ENCODE measurements at places on chromosomes 1 and 21.

DNA sequence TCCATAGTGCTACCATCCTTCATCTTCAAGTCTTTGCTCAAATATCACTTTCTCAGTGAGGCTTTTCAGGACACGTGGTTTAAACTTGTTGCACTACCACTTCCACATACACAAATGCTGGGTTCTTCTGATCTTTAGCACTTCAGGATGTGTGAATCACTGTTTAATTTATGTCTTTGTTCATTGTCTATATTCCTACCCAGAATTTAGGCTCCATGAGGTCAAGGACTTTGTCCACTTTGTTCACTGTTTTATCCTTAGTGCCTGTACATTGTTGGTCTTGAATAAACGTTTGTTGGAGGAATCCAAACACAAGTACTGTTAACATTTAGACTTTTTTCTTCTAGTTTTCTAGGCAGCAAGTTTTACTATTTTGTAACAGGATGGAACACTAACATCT is 42.6 kb upstream of the RALGPS2 start:
- no peak for DNase-seq

DNA sequence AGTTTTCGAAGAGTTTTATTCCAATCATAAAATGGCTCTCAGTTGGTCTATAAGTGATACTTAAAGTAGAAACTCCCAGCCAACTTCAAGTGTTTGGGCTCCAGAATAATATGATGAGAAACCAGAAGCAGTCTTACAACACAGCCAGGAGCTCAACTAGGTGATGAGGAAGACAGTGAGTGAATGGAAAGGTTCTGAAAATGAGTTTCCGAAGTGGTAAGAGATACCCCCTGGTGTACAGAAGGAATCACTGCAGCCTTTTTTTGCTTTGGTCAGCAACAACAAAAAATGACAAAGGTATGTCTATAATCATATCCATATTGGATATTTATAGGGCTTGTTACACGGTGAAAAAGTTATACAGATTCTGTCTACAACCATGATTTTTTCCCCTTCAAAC is 16.5 kb downstream of the KRTAP19-1 start:
- DNase-seq: peak; percentile 9

GRCh38 chr1:81114191-81114590 is 686.5 kb upstream of the ADGRL2 start:
- no peak for DNase-seq

GRCh38 chr1:91499904-91500755 is 521 bp upstream of the CDC7 start:
- DNase-seq: peak; percentile 74

DNA sequence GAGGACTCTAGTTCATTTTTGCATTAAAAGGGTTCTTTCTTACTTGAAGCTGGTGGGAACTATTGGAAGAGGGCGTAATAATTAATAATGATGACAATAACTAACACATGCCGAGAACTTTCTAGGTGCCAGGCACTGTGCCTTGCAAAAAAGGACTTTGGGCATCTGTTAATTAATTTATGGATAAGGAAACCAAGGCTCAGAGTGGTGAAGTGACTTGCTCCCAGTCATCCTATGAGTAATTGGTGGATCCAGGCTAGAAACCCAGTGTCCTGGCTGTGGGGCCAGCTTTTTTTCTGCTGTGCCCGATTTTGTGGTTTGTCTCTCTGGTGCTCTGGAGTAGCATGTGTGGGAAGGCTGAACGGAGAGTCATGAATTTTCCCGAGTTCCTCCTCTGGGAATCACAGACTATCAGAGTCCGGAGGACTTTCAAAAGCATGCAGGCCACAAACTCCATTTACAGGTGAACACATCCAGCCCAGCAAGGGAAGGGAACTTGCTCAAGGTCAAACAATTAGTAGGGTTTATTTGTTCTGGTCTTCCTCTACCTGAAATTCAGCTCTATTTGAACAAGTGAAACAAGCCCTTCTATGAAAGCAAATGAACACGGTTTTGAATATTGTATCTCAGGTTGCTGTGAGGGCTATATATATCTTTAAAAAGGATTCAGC is 23.4 kb downstream of the ROR1 start:
- no peak for DNase-seq

- DNase-seq: no peak
Measured at GRCh38 chr1:66266350-66266749, 267.6 kb upstream of the SGIP1 start.

DNA sequence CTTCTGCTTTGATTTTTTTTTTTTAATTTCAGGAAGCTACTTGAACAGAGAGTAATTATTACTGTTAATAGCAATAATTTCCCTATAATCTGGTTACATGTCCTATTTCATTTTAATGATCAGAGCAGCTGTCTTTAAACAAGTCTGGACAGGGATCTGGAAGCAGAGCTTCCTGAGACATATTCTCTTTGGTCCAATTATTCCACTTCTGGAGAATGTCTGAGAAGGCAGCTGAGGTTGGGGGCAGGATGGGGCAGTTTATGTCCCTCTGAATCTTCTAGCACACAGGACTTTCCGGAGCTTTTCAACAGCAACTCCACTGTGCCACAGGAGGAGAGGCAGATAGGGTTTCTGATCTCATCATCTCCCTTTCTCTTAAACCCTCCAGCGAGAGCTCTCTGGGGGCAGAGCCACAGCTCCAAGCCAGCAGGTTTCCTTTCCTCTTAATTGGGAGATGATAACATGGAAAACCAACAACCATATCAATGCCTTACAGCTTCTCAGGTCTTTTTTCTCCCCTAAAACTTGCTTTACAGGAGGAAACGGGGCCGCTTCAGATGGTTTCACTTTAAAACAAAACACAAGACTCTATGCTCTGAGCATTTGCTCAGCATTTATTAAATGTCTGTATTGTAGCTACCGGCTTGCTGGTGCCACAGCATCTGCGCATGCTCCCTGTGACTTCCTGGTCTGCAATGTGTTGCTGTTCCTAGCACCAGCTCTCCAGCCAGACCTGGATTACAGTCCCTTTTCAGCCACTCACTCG is 425.7 kb upstream of the USP24 start:
- DNase-seq: peak; percentile 62

DNA sequence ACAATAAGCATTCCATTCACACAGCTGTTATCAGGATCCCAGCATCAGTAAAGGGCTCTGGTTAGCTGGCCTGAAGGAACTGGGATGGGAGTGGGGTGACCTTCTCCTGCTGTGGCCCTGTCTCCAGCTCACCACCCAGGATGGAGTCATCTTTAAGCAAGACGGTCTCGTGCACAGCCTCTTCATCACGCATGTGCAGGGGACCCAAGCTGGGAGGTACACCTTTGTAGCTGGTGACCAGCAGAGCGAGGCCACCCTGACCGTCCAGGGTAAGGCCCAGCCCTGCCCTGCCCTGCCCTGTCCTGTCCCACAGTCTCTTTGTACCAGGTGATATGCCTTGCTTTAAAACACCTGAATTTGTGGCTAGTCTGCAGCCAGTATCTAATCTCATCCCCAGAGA is 24.3 kb downstream of the IGFN1 start:
- no peak for DNase-seq

DNA sequence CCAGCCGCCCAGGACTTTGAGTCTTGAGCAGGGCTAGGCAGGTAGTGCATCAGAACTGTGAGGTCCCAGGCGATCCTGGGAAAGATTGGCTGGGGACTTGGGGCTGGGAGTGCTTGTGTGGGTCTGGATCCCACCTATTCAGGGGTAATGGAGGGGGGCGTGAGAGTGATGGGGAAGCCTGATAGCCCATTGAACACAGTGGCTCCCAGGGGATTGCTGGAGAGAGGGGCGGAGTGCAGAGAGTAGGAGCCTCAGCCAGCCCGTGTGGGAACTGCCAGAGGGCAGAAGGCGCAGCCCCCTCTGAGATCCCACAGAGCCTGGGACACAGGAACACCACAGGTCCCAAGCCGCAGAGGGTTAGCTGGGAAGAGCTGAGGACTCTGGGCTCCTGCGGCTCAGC is 19.3 kb upstream of the PDZK1IP1 start:
- no peak for DNase-seq

DNA sequence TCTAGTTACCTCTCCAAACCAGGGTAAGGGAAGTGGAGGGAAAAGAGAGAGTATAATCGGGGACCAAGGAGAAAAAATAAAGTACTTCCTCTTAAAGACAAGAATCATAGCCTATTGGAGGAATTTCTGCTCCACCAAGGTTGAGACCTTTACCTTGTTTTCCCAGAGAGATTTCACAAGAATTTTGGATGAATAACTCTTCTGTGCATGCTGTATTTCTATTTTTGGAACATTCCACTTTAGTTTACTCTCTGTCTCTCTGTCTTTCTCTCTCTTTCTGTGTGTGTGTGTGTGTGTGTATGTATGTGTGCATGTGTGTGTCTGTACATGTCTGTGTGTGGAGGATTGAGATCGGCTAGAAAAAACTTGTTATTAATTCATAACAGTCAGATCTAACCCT is 318.4 kb upstream of the RGS18 start:
- DNase-seq: no peak

- DNase-seq: no peak
Measured at GRCh38 chr21:44748621-44749020, 37.2 kb upstream of the TSPEAR start.

Measured in hematopoietic multipotent progenitor cell treated with erythropoietin and hydrocortisone succinate and interleukin-3 and kit ligand, for 6 days (in vitro differentiated cells).